ENCODE measurements at places on chromosomes 13 and 19. TPM values are rescaled to one million over a fixed set of nuclear protein-coding genes. Genes with fewer than 3 reads are reported as not detected.

Gene ARL11
- 7.7 TPM for polyA plus RNA-seq

Gene ERICH4
- polyA plus RNA-seq, result not detected

Gene NLRP9
- polyA plus RNA-seq, result not detected

Gene ECSIT
- 38.7 TPM for polyA plus RNA-seq

Gene HIPK4
- 0.11 TPM for polyA plus RNA-seq
